Ureter (tissue), 1 donor: ENCODE measurements at places on chromosomes 13 and 19. TPM values are rescaled to one million over a fixed set of nuclear protein-coding genes. Genes with fewer than 3 reads are reported as not detected.

Gene ZNF799
- 10.3 TPM for total RNA-seq

Gene ERICH6B
- total RNA-seq = not detected

Gene CLDN10
- total RNA-seq = not detected

Gene CGB5
- total RNA-seq = 1.1 TPM

Gene MAMSTR
- total RNA-seq = 2.2 TPM

Gene ADAMTS10
- total RNA-seq = 19.0 TPM

Gene ACER1
- total RNA-seq = not detected

Gene PDX1
- not detected for total RNA-seq
